ENCODE measurements at places on chromosomes 1 and 21. TPM values are rescaled to one million over a fixed set of nuclear protein-coding genes. Genes with fewer than 3 reads are reported as not detected.

The RIIAD1 gene
- total RNA-seq, result not detected

The TEX38 gene
- total RNA-seq, result not detected

The GPR25 gene
- total RNA-seq, result 0.10 TPM

The PDZK1IP1 gene
- 398 TPM for total RNA-seq

The PLXNA2 gene
- total RNA-seq, result 5.8 TPM

The OR10T2 gene
- not detected for total RNA-seq

The CRYAA gene
- not detected for total RNA-seq

The OR10Z1 gene
- total RNA-seq, result not detected

The LRRIQ3 gene
- 2.5 TPM for total RNA-seq

The NSUN4 gene
- 27.4 TPM for total RNA-seq

The NECTIN4 gene
- total RNA-seq, result 25.0 TPM

Measured in renal cortical epithelial cell (primary cell).